NT2/D1 (cell line): ENCODE measurements at places on chromosomes 3 and 15.

- no peak for DNase-seq
Observed at GRCh38 chr3:38687321-38687720, 37.8 kb upstream of the SCN5A start.

GRCh38 chr15:41561777-41562145, 2.7 kb downstream of the TYRO3 start:
- no peak for DNase-seq

- DNase-seq = no peak
Observed at GRCh38 chr3:6260551-6261191, 600.2 kb upstream of the GRM7 start.

GRCh38 chr15:64441852-64442251, 18.5 kb upstream of the ZNF609 start:
- no peak for DNase-seq

DNA sequence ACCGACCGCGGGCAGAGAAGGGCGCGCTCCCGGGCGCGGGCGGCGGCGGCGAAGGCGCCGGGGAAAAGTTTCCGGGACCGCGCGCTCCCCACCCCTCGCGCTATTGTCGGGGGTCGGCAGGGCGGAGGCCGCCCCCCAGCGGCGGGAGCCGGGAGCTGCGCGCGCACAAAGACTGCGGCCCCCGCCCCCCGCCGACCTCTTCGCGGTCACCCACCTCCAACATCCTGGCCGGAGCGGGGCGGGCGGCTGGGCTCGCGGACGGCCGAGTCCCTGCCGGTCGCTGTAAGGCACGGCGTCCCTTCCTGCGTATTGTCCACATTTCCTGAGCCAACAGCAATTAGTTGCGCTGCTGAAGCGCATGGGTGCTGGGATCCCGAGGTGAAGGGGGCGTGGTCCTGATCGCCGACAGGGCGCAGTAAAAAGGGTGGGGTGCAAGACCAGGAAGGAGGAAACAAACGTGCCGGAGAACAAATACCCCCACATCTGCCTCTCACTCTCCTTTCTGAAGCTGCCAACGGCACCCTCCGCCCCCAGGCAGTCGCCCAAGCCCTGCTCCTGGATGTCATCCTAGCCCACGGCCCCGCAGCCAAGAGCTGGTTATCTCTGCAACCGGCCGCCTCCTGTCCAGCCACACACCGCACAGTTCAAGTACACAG, at the start of gene TMEM44:
TMEM44 (minus strand) TSS at position 71 of the 656 bp plus-strand sequence. CDS start 204 bp downstream, outside the sequence.
- DNase-seq = peak; percentile 60

GRCh38 chr3:176953106-176954060, 243.9 kb downstream of the TBL1XR1 start:
- no peak for DNase-seq

GRCh38 chr3:153180860-153181372, 18.9 kb downstream of the RAP2B start:
- DNase-seq = no peak

GRCh38 chr3:51717947-51718346, 11.1 kb downstream of the GRM2 start:
- no peak for DNase-seq

- DNase-seq = no peak
Observed at GRCh38 chr3:126539558-126540250, 15.7 kb downstream of the CHST13 start.

- no peak for DNase-seq
Observed at GRCh38 chr15:67372543-67372942, 118.0 kb downstream of the IQCH start.

DNA sequence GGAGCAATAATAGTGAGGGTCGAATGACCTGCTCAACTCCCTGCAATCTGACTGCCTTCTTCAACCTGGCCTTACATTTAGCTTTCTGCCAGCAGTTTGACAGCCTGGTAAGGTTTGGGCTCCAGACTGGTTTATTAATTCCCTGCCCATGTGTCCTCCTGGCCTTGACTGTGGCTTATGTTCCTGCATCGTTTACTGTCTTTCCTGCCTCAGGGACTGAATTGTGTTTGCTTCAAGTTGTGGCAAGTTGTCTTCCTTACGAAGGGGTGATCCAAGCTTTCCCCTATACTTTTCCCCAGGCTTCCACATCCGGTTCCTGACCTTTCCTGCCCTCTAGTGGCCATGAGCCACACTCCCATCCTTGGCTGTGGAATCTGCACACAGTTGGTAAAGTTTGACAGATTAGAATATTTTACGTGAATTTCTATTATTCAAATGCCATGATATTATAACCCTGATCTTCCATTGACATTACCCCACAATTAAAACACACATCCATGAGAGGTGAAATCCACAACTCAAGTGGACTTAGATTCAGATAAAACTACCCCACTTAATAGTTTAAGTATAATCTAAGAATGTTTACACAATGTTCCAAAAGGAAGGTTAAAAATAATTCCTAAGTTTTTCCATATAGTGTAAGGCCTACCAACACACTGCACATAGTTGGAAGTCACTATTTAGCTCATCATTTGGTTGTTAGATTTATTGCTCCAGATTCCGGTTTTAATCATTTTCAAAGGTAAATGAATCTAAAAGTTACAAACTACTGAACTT, 95.7 kb downstream of the NEDD4 start:
- peak; percentile 16 for DNase-seq

DNA sequence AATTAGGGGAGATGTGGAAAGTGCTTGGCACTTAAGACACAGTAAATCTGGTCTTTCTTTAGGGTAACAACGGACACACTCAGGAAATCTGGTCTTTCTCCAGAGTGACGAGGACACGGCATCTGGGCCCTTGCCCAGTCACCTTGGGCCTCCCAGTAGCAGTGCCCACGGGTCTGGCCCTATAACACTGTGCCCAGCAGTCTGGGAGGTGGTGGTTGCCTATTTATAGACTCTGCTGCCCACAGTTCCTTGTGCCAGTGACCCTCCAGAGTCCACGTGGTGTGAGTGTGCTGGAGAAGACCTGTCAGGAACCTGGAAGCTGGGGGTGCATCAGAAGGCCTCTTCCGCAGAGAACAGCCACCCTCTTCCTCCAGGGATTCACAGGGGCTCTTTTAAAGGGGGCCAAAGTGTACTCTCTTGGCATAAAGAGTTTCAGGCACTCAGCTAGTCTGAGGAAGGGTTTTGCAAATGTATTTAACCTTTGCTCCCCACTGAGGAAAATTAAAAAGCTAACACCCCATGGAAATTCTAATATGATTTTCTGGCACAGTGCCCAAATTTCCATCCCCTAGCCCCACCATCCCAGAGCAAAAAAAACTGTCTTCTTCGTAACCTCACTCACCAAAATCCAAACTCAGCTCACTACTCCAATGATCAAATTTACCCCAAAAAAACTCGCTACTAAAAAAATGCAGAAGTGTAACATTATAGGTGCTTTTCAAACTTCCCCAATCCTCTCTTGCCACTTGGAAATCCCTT, 15.4 kb downstream of the WNT5A start:
- no peak for DNase-seq

- no peak for DNase-seq
Observed at GRCh38 chr3:195916991-195917390, 8.6 kb upstream of the TNK2 start.

DNA sequence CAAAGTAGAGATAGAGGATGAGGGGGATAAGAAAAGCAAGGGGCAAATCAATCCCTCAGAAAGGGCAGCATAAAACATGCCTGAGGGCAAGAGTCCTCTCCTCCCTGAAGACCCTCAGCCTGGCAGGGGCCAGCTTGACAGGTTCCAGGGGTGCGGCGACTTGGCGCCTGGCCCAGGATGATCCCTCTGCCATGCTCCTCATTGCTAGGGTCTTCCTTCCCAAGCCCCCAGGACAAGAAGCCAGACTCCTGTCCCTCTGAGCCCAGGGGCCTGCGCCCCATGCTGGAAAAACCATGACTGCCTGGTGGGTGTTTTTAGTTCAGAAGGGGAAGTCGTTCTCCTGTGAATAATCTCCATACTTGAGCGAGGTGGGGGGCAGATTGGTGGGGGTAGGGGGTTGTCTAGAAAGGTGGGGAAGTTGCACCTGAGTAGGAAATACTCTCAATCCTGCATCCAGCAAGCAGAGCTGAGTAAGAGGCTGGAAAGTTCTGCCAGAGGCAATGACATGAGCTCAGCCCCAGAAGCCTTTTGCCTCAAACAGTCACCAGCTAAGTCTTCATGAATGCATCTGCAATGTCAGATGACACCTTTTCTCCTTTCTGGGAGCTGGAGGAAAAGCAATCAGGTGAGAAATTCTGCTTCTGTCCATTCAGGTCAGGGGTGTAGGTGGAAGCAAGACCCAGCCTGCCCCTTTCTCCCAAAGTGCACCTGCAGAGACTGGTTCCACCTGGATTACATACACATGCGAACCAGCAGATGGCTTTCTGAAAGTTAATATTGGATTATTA, 18.3 kb downstream of the SLC12A8 start:
- DNase-seq = no peak

DNA sequence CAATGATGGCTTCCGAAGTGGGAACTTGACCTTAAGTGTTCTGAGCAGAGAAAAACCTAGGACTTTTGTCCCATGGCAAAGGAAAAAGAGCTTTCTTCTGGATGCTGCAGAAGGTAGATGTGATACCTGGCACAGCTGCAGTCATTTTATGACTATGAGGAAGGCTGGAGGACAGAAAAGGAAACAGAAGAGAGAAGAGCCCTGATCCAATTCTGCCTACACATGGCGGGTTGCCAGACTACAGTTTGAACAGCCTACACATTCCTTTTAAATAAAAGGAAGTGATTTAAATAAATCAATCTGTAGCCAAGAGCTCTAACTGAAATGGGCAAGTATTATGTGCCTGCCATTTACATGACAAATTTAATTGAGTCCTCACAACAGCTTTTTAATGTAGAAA, 43.6 kb upstream of the CHRNB4 start:
- no peak for DNase-seq

- no peak for DNase-seq
Observed at GRCh38 chr3:30795176-30795575, 99.3 kb downstream of the GADL1 start.

DNA sequence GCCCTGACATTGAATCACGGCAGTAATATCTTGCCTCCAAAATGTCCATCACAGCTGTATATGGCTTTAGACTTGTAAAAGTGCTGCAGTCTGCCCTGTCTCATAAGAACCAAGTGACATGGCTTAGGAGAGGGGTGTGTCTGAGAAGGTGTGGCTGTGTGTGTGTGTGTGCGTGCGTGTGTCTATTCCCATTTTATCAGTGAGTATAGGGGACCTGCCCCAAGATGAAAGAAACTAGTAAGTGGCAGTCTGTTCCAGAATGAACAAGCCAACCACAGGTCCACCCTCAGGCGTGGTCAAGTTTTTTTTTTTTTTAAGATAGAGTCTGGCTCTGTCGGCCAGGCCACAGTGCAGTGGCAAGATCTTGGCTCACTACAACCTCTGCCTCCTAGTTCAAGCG, 5.6 kb upstream of the RHOV start:
- DNase-seq = no peak

GRCh38 chr15:64461721-64462162, 1.4 kb downstream of the ZNF609 start:
- no peak for DNase-seq

DNA sequence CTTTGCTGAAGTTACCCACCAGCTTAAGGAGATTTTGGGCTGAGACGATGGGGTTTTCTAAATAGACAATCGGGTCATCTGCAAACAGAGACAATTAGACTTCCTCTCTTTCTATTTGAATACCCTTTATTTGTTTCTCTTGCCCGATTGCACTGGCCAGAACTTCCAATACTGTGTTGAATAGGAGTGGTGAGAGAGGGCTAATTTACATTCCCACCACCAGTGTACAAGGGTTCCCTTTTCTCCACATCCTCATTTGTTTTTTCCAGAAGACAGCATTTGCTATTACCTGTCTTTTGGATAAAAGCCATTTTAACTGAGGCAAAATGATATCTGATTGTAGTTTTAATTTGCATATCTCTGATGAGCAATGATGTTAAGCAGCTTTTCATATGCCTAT, 329.9 kb upstream of the TPRG1 start:
- no peak for DNase-seq

DNA sequence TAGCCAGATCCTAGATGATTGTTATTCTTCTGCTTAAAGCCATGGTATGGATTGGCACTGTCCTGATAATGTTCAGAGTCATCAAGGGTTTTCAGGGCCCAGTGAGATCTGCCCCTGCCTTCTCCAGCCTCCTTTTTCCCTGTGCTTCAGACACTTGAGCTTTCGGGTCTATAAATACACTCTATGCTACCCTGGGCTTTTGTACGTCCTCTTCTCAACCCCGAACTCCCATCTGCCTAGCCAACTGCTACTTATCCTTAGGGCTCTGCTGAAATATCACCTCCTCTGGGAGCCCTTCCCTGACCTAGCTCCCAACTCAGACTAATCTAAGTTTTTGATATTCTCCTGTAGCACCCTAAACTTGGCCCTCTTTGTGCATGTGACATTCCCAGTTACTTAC, 115.3 kb downstream of the OPA1 start:
- no peak for DNase-seq

DNA sequence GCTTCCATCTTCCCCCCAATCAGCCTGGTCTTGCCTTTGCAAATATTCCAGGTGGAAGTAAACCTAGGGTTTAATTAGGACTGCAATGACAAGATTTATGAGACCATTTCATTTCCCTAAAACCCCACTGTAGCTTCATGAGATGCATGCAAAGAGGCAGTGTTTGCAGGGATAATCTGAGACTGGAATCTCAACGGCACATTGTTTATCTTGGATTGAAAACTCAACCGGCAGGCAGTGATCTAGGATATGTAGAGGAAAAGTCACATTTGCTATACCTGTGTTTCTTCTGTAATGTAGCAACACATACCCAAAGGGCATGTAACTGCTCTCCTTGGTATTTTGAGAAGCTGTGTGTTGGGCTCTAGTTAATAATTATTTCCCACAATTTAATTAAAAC, 18.7 kb upstream of the CLSTN2 start:
- no peak for DNase-seq

- DNase-seq = no peak
Observed at GRCh38 chr15:58873267-58873666, 60.2 kb downstream of the SLTM start.
